Fibroblast of pulmonary artery (primary cell): ENCODE measurements at places on chromosomes 4 and X.

GRCh38 chr4:874056-874455, 48.1 kb upstream of the CPLX1 start:
- no peak for DNase-seq

- DNase-seq, result no peak
Measured at GRCh38 chr4:71162386-71162785, 168.9 kb downstream of the DCK start.

DNA sequence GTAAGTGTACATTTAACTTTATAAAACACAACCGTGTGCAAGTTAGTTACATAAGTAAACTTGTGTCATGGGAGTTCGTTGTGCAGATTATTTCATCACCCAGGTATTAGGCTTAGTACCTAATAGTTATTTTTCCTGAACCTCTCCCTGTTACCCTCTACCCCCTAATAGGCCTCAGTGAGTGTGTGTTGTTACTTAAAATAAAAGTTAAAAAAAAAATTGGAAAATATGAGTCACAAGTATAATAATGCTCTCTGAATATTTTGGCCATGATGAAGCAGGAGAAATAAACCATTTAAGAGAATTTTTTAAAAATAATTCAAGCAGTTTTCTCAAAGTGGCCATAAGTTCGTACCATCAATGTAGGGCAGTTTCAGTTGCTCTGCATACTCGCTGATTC, 105.1 kb upstream of the GRID2 start:
- DNase-seq, result peak; percentile 60

GRCh38 chr4:174467107-174467506, 55.2 kb downstream of the HPGD start:
- DNase-seq, result peak; percentile 30

DNA sequence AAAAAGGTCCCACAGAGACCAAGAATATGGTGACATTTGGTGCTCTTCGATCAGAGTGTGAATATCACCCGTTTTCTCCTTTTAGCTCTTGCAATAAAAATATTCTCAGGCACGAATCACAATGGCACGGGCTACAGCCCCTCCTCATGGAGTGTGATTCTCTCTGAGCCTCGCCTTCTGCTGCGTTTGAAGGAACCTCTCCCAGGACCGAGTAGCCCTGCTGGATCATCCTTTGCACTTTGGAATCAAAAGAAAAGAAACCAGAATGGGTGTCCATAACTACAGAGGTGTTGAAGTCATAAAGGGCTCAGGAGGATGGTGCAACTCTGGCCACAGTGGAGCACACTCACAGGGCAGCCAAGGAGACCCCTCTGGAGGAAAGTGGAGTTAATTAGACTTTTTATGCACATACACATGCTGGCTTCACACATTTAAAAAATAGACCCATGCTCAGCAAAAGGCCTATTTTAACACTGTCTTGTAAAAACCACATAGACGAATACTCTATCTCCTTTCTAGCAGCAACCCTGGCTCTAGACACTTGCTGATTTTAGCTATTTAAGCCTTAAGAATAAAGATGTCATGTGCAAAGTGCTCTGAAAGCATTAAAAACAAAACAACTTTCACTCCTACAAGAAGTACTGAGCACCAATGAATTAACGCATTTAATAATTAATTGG, 19.1 kb downstream of the MAML3 start:
- no peak for DNase-seq

- DNase-seq, result no peak
Measured at GRCh38 chr4:99615170-99615820, 40.7 kb downstream of the MTTP start.

- no peak for DNase-seq
Measured at GRCh38 chr4:168608771-168609170, 111.9 kb downstream of the PALLD start.

DNA sequence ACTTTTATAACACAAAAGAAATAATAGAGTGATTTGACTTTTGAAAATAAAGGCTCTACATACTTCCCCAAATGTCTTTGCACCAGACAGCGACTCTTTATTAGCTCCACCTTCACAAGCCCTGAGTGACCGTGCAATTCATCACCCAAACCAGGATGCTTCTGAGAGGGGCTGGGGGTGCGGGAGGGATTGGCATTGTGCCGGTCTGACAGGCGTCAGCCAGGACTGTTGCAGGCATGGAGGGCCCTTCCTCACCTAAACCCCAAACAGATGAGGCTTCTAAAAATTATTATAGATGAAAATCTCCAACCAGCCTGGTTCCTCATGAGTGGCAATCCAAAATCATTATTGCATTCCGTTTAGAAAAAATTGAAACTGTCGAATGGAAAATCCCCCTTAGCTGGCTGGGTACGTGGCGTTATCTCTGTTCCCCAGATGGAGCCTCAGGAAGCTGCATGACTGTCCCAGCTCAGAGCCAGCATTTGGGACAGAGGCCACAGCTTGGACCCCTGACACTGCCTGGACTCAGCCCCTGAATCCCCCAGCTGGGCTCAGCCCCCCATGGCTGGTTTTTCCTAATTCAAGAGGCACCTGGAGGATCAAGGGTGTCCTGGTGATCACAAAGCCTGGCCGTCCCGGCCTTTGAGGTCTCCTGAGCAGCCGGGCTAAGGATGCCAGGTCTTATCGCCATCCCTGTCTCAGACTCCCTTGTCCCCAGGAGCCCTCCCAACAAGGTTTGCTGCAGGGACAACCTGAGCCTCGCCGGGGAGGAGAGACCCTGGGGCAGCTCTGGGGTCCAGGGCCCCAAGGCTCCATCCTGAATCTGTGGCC, 60.4 kb downstream of the SORCS2 start:
- DNase-seq, result no peak

DNA sequence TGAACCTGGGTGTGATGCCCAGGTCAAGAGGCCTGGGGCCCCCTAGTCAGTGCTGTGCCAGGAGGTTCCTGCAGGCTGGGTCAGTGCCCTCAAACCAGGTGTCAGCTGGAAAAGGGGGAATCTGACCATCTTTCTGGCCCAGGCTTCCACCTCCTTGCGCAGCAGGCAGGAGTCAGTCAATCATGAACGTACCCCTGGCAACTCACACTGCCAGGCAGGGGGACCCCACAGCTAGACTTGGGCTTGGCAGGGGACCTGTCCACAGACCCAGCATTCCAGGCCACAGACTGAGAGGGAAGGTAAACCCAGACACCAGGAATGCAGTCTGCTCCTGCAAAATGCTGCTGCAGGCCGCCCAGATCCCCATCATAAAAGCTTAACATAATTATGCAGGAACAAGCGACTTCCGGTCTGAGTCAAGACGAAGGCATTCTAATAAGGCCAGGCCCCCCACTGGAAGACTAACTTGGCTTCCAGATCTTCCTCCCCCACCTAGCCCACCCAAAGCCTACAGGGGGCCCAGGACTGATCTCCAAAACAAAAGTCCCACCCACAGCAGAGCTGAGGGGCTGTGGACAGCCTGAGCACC, 156.3 kb downstream of the BCOR start:
- DNase-seq, result no peak

DNA sequence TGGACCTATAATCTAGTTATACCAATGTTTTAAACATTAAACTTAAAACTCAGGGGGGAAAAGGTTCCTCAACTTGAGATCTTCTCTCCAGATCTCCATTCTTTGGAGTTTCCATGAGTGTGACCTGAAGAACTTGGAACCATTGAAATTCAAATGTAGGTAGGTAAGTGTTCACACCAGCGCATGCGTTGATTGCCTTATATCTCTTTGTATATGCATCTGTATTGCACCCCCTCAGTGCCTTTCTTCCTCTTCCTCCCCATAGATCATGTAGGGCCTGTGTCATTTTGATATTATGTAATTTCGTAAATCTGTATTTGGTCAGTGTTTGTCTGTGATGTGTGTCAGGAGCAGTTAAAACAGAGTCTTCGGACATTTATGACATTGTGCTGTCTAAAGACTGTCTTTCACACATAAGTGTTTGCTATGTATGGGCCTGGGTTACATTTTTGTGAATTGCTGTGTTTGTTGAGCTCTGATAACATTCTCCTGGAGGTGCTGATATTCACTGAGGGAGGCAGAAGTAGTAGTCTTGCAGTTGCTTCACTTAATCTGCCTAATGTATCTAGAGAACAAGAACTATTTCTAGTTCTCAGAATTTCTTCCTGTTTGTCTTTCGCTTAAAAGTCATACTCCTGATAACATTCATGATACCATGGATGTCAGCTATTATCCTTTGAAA, 126.3 kb downstream of the RAP1GDS1 start:
- no peak for DNase-seq

DNA sequence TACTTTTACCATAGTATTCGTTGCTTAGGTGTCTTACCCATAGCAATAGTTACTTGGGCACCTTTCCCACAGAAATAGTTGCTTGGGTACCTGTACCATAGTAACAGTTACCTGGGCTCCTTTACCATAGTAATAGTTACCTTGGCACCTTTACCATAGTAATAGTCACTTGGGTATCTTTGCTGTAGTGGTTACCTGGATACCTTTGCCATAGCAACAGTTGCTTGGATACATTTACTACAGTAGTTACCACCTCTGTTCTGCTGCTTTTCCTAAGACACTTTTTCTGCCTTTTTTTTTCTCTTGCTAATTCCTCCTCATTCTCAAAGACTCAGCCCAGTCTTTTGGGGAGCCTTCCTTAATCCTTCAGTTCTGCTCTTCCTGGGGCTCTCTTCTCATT, 272.8 kb upstream of the PUDP start:
- no peak for DNase-seq

DNA sequence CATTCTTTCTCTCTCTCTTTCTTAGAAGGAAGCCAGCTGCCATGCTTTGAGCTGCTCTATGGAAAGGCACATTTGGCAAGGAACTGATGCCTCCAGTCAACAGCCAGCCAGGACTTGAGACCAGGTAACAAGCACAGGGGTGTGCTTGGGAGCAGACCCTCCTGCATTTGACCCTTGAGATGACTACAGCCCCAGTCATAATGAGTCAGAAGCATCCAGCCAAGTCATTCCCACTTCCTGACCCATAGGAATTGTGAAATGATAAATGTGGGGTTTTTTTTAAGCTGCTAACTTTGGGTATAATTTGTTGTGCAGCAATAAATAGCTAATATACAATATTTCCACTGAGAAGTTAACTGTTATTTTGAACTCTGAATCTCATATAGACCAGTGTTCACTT, 446.9 kb downstream of the GRXCR1 start:
- peak; percentile 71 for DNase-seq

GRCh38 chr4:35943606-35944005, 300.7 kb downstream of the ARAP2 start:
- DNase-seq, result no peak

DNA sequence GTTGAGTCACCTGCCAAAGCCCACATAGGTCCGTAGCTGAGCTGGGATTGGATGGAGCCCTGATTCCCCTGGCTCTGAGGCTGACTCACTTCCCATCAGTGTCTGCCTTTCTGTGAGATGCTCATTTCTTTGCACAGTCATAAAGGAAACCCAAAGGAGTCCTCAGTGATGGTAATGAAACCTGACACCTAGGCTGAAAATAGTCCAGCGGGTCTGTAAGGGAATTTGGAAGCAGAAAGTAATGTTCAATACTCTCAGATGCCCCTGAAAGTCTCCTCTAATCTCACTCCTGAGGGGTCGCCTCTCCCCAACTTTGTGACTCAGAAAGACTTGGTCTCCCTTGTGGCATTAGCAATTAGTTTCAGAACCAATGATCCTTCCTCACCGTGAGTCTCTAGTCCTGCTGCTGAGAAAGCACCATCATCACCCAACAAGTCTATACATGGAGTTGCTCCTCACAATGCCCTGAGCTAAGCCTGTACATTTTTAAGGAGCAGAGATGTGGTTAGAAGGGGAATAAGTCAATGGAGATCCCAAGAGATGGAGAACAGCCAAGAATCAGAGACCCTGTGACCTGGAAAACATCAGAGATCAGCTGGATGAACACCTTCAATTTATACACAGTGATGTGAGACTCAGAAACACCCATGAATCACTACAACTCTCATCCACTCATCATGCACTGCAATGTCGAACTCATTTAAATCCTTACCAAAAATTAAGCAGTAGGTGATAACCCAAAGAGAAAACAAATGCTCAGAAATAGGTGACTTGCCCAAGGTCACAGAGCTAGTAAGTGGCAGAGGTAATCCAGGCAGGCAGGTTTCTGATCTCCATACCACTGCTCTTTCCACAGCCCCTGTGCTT, 219.0 kb upstream of the CPEB2 start:
- DNase-seq, result peak; percentile 11

GRCh38 chr4:69838977-69839376, 21.0 kb downstream of the SULT1E1 start:
- no peak for DNase-seq

GRCh38 chrX:121160987-121161386, 113.6 kb downstream of the GLUD2 start:
- peak; percentile 69 for DNase-seq

GRCh38 chr4:3041192-3042142, 32.9 kb downstream of the HTT-AS start:
- no peak for DNase-seq

- peak; percentile 51 for DNase-seq
Measured at GRCh38 chr4:41611881-41612871, 74.2 kb downstream of the LIMCH1 start.

GRCh38 chrX:154750301-154751202, at the start of gene GAB3:
Gene GAB3 (minus strand): TSS chrX:154751077. CDS start chrX:154751025, 52 bp downstream.
- peak; percentile 33 for DNase-seq

- no peak for DNase-seq
Measured at GRCh38 chrX:133482056-133482952, 67.0 kb upstream of the GPC4 start.

DNA sequence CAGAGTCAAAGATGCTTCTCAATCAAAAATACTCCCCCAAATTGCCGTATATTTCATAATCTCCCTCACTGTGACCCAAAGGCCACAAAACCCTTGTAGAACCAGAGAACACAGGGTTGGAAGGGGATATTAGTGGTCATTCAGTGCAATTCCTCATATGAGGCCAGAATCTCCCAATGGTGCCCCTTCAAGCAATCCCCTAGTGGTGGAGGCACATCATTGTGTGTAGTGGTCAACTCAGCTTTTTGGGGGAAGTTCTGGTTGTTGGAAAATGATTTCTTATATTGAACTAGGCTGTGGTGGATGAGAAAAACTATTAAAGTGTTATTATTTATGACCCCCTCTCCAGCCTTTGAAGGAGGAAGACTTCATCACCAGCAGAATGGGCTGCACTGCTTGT, 17.6 kb upstream of the BOD1L1 start:
- no peak for DNase-seq

DNA sequence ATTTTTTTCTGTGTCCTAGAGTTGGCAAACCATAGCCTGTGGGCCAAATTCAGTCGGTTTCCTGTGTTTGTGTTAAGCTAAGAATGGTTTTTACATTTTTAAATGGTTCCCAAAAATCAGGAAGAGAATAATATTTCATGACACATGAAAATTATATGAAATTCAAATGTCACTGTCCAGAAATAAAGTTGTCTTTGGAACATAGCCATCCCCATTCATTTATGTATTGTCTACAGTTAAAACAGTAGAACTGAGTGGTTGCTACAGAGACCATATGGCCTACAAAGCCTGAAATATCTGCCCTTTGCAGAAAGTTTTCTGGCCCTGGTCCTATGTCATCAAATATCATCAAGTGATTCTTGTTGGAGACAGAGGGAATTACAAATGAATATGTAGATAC, 15.5 kb downstream of the FRMPD4 start:
- peak; percentile 46 for DNase-seq

- DNase-seq, result no peak
Measured at GRCh38 chr4:78162821-78163220, 105.7 kb downstream of the FRAS1 start.

GRCh38 chrX:19720236-19720635, 167.2 kb downstream of the SH3KBP1 start:
- DNase-seq, result no peak
